Renal pelvis (tissue), 12 donors: ENCODE measurements at places on chromosomes 11 and 22. TPM values are rescaled to one million over a fixed set of nuclear protein-coding genes. Genes with fewer than 3 reads are reported as not detected.
A peak's percentile ranks its signal among the peaks of the same experiment; 100 is the strongest.

DNA sequence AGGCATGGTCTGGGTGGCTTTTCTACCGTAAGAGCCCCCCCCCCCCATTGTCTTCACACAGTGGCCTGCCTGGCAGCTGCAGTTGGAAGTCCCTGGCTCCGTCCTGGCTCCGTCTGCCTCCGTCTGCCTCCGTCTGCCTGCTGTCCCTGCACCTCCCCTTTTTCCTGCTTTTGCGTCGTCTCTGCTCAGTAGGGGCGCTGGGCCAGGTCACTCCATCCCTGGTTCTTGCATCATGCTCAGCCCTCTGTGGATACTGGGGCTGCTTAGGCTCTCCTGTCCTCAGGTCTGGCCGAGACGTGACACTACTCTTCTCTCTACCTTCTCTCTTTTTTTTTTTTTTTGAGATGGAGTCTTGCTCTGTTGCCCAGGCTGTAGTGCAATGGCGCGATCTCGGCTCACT lies 27.8 kb downstream of the AP2A2 start:
- no peak for DNase-seq

GRCh38 chr11:35981581-35981980 lies 37.7 kb downstream of the LDLRAD3 start:
- DNase-seq = no peak

- DNase-seq = no peak
Measured at GRCh38 chr11:47606731-47607130, 12.5 kb upstream of the C1QTNF4 start.

DNA sequence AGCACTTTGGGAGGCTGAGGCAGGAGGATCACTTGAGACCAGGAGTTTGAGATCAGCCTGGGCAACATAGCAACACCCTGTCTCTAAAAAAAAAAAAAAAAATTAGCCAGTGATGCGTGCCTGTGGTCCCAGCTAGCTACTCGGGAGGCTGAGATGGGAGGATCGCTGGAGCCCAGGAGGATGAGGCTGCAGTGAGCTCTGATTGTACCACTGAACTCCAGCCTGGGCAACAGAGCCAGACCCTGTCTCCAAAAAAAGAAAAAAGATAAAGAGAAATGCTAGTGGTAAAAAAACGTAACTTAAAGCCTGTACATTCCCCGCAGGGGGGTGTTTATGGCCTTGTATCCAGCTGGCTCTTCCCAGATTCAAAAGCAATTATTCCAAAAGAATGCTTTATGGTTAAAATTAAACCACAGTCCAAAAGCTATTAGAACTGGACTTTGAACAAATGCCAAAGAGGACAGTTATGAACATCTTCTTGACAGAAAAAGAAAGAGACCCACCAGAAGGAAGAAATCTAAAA lies 16.4 kb upstream of the SNX32 start:
- DNase-seq = peak; percentile 55

The C11orf97 gene
- 0.42 TPM for polyA plus RNA-seq

The NCF4 gene
- 2.5 TPM for polyA plus RNA-seq

The POLR2F gene
- polyA plus RNA-seq = 87.3 TPM

- no peak for DNase-seq
Measured at GRCh38 chr22:25548866-25549464, 15.5 kb upstream of the GRK3 start.

- no peak for DNase-seq
Measured at GRCh38 chr22:44426981-44427380, 71.1 kb downstream of the RTL6 start.

DNA sequence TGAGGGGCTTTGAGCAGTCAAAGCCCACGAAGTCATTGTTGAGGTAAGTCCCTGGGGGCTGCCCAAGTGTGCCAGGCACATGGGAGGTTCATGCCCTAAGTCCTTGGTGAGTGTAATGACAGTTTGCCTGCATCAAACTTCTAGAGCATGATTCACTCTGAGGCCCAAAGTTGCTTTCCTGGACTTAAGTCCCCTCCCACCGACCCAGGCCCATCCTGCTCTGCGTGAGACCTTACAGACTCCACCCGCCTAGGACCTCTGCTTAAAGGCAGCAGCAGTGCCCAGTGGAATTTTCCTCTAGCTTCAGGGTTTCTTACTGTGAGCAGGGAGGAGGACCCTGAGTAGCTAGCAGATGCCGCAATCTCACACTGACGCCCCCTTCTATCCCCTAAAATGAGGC lies 5.7 kb upstream of the PVALB start:
- no peak for DNase-seq

The E2F8 gene
- polyA plus RNA-seq = 9.8 TPM

GRCh38 chr11:9688716-9689511 lies 25.0 kb downstream of the SWAP70 start:
- no peak for DNase-seq

The MYRF gene
- 23.7 TPM for polyA plus RNA-seq

- DNase-seq = no peak
Measured at GRCh38 chr11:36718451-36718850, 120.4 kb upstream of the RAG2 start.

DNA sequence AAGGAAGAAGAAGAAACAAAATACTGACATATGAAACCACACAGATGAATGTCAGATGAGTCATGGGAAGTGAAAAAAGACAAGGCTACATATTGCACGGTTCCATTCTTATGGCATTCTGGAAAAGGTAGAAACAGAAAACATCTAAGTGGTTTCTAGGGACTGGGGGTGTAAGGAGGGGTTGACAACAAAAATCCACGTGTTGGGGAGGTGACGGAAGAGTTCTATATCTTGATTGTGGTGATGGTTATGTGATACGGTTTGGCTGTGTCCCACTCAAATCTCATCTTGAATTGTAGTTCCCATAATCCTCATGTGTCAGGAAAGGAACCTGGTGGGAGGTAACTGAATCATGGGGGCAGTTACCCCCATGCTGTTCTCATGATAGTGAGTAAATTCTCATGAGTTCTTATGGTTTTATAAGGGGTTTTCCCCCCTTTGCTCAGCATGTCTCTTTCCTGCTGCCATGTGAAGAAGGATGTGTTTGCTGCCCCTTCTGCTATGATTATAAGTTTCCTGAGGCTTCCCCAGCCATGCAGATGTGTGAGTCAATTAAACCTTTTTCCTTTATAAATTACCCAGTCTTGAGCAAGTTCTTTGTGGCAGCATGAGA lies 6.4 kb upstream of the ARFGAP3 start:
- DNase-seq = no peak

DNA sequence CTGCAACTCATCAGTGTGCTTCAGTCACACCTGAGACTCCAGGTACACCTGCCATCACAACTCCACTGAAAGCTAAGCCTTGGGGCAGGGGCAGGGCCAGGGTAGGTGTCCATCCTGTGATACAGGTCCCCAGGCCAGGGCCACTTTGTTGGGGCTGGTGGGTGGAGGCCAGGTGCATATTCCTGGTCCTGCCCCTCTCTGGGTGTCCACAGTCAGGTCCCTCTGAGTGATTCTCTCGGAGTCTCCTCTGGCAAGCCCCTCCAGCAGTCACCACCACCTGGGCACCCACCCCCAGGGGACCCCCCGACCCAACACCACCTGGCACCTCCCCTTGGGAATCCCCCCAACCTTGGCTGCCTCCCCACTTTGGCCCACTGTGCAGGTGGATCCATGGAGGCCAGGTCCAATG lies 9.5 kb upstream of the ACR start:
- DNase-seq = no peak

GRCh38 chr22:40147388-40148176 lies 30.1 kb upstream of the TNRC6B start:
- DNase-seq = no peak

GRCh38 chr11:132448334-132448995 lies 1078.0 kb downstream of the NTM start:
- DNase-seq = no peak

The FOLR3 gene
- polyA plus RNA-seq = 2.2 TPM

The SMIM35 gene
- polyA plus RNA-seq = 0.11 TPM

DNA sequence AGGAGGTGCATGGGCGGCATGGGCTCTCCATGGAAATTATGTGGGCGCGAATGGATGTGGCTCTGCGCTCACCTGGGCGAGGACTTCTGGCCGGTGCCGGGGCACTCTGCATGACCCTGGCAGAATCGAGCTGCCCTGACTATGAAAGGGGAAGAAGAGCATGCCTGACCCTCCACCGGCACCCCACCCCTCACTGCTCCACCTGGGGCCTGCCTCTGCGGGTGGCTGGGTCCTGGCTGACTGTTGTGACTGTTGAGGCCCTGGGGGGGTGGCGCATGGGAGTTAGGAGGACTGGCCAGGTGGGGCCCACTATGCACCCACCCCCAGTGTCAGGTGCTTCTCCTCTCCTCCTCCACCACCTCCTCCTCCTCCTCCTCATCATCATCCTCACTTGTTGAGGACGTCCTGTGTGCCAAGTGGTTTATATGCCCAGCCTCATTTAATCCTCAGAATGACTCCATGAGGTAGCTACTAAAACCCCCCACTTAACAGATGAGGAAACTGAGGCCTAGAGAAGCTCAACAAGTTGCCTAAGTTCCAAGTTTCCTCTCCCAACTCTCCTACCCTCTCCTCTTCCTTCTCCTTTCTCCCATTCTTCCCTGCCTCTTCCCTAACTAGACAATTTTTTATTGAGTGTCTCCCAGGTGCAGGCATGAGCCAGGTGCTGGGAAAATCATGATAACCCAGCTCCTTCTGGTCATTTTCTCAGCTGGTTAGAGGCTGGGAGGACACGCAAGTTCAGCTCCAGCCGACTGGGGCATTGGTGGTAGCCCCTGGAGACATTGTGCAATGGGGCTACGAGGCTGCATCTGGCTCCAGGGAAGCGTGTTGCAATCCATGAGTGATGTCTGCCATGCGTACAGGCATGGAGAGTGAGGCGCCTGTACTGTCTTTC lies 2.3 kb downstream of the MYEOV start:
- no peak for DNase-seq

DNA sequence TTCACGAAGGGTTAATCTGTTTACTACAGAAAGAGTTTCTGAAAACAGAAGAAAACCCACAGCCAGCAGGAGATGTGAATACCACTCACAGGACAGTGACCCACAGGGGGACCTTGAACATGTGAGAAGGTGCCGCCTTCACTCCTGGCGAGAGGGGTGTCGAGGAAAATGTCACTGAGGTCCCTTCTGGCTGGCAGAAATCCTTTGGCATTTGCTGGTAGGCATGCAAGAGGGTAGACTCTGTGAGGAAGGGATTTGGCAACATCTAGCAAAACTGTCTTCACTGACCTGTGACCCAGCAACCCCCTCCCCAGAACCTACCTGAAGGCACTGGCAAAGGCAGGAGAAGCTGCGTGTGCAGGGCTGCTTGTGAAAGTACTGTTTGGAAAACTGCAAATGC lies 8.6 kb downstream of the KCNQ1 start:
- DNase-seq = no peak

DNA sequence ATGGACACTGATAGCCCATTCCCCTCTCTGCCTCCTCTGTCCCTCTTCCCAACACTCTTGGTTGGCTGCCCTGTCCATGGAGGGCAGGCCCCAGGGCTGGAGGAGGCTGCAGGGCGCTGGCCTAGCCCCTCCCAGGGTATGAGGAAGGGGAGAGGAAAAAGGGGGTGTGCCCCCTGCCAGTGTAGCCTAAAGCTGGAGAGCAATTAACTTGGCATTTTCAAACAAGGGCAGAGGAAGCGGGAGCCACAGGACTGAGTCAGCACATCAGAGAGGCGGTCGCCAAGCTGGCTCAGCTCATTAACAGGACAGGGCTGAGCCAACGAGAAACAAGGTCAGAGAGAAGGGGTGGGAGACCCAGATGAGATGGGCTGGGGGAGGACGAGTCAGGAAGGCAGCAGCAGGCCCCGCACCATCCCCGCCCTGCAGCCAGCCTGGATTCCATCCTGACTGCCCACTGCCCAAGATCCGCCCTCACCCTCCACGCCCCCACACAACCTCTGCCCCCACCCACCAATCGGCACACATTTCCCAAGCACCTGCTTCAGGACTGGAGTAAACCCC lies 76.3 kb downstream of the BUD13 start:
- no peak for DNase-seq

GRCh38 chr11:34250732-34251588 lies 106.8 kb downstream of the ABTB2 start:
- no peak for DNase-seq

DNA sequence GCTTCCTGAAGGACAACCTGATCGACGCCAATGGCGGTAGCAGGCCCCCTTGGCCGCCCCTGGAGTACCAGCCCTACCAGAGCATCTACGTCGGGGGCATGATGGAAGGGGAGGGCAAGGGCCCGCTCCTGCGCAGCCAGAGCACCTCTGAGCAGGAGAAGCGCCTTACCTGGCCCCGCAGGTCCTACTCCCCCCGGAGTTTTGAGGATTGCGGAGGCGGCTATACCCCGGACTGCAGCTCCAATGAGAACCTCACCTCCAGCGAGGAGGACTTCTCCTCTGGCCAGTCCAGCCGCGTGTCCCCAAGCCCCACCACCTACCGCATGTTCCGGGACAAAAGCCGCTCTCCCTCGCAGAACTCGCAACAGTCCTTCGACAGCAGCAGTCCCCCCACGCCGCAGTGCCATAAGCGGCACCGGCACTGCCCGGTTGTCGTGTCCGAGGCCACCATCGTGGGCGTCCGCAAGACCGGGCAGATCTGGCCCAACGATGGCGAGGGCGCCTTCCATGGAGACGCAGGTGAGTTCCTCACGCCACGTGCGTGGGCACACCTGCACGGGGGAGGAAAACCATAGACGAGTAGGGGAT lies 1.5 kb downstream of the BCR start:
- DNase-seq = no peak

The DDX25 gene
- 5.5 TPM for polyA plus RNA-seq

The TBX10 gene
- not detected for polyA plus RNA-seq

The C11orf21 gene
- 0.75 TPM for polyA plus RNA-seq

DNA sequence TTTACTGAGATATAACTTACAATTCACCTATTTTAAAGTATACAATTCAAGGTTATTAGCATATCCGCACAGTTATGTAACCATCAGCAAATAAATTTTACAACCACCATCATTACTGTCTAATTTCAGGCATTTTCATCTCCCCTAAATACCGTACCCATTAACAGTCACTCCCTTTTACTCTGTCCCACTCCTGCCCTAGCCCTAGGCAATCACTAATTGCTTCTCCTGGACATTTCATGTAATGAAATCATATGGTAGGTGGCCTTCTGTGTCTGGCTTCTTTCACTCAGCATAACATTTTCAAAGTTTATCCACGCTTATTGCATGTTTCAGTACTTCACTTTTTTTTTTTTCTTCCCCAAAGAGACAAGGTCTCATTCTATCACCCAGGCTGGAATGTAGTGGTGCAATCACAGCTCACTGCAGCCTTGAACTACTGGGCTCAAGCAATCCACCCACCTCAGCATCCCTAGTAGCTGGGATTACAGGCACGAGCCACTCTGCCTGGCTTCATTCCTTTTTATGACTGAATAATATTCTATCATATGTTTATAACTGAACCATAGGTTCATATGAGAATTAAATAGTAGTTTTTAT lies 61.4 kb upstream of the CHRM4 start:
- DNase-seq = no peak

DNA sequence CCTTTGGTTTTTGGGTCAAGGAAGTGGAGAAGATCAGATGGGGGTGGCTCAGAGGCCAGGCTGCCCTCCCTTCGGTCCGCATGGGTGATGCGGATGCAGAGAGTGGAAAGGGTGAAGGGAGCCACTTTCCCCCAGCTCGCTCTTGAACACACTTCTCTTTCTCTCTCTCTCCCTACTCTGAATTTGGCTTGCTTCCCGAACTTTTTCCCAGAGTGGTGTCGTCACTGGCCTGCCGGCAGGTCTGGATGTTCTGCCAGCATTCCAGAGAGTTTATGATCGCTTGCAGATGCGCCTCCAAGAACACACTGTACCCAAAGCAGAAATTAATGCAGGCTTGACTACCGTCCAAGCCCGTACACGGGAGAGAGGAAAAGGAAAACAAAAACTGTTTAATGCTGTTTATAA lies 103.2 kb downstream of the ZBTB16 start:
- peak; percentile 98 for DNase-seq
